ENCODE measurements at places on chromosomes 12 and 14.

GRCh38 chr14:22338917-22339715 is 249.9 kb downstream of the DAD1 start:
- DNase-seq: peak; percentile 15

DNA sequence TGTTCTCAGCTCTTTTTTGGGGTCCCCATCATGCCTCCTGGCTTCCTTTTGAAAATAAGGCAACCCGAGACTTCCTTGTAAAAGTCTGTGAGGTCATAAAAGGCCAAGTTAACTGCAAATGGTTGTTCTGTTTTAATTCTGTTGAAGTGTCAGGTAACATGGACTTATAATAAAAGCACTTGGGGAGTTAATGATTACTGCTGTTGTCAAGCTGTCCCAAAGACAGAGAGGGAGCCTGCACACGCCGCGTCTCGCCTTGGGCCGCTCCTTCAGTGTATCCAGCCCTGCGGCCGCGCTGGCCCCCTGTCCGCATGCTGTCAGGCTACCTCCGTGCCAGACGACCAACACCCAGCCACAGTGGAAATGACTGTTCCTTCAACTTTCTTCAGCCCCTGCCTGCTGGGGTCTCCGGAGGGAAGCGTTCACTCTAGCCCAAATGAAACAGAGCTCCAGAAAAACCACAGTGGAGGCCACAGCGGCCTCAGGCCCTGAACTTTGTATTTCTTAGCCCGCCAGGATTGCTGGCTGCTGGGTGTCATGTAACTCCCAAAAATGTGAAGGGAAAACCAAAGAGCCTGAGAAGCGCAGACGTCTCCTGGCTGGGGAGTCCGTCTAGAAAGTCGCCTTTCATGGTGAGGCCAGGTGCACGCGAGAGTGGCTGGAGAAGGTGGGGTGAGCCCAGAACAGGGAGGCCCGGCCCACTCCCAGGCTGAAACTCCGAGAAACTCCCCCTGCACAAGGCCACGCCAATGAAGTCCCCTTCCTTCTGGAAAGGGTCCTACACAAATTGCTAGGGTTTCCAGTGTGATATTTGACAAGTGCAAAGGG is 189.1 kb downstream of the ZFP36L1 start:
- no peak for DNase-seq

DNA sequence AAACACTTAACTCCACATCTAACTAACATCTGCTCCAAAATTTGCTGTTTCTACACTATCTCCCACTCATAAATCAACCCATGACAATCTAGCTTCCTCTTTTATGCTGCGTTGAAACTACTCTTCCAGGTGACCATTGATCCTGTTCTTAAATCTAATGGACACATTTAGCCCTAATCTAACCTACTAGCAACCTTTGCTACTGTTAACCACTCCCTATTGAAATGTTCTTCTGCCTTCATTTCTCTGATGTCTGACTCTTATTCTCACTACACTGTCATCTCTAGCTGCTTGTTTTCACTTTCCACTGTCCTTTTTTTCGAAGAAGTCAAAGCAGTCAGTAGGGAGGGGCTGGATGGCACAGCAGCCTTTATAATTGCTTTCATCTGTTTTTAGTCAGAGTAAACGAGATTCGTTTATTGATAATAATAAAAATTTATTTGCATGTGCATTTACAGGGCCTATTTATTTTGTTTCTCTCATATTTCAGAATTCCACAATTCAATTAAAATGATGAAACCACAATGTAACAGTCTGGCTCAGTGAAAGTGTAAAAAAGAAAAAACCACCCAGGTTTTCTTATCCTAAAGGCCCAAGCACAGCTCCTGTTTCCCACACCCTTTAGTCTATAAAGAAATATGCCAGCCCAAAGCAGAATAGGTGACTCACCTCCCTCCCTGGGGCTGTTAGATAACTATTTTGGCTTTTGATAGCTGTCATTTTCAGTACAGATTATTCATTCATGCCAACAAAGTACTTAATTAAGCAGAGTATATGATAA is 44.9 kb downstream of the ATP2B1 start:
- no peak for DNase-seq

DNA sequence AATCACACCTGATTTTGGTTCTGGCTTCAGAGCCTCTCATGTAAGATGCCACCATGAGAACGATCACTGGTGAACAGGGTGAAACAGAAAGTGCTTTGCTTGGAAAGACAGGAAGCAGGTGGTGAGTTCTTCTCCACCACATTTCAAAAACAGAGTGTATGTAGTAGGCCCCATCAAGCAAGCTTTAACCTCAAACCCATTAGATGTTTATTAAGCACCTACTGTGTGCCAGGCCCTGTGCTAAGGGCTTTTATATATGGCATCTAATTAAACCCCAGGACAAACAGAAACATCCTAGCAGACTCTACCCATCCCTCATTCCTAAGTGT is 47.8 kb upstream of the MED13L start:
- DNase-seq: no peak

GRCh38 chr14:28161040-28161439 is 605.5 kb upstream of the FOXG1 start:
- DNase-seq: no peak

DNA sequence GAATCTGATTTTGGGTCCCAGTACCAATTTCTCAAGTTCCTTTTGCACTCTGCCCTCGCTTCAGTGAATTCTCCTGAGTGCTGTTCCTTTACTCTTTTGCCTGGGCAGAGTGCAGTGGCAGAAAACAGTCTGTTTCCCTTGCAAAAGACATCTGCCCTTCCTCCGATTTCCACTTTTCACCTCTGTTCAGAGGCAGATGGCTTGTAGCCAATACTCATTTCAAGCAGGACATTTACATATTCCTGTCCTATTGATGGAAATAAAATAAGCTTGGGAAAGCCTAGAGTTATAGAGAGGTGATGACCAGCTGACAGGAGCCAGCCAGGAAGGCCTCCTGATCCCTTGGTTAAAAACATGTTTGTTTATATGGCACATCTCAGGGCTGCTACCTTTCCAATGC is 111.0 kb downstream of the SLC8A3 start:
- no peak for DNase-seq

DNA sequence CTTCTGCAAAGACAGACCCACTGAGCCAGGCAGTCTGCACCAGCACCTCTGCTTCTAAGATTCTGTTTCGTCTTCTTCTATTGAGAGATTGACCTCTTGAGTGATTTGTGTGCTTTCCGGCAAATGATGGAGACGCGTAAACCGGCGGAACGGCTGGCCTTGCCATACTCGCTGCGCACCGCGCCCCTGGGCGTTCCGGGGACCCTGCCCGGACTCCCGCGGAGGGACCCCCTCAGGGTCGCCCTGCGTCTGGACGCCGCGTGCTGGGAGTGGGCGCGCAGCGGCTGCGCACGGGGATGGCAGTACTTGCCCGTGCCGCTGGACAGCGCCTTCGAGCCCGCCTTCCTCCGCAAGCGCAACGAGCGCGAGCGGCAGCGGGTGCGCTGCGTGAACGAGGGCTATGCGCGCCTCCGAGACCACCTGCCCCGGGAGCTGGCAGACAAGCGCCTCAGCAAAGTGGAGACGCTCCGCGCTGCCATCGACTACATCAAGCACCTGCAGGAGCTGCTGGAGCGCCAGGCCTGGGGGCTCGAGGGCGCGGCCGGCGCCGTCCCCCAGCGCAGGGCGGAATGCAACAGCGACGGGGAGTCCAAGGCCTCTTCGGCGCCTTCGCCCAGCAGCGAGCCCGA is 703 bp downstream of the ASCL4 start:
- DNase-seq: no peak

DNA sequence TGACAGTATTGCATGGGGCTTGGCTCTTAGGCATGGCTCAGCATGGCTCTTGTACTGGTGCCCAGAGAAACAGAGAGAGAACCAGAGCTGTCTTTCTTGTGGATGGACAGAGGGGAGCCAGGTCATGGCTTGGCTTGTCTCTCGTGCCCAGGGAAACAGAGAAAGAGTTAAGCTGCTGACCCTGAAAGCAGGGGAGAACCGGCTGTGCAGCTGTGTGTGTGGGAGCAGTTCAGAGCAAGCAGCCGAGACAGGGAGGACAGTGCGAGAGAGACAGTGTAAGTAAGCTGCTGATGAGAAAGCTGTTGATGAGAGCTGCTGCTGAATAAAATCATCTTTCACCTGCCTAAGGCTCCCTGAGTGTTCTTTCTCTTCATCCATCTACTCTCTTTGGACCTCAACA is 61.3 kb upstream of the DDHD1 start:
- no peak for DNase-seq

DNA sequence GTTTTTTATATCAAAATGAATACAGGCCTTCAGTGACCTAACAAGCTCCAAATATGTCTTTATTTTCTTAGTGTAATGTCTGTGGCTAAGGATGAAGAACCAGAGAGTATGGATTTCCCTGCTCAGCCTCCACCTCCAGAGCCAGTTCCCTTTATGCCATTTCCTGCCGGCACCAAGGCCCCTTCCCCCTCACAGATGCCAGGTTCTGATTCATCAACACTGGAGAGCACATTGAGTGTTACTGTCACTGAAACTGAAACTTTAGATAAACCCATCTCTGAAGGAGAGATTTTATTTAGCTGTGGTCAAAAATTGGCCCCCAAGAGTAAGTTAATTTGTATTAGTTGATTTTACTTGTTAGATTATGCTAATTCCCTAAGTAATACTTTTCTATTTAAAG is 61.0 kb downstream of the KIAA0586 start:
- no peak for DNase-seq

GRCh38 chr12:75883241-75883640 is 148.3 kb downstream of the PHLDA1 start:
- no peak for DNase-seq

DNA sequence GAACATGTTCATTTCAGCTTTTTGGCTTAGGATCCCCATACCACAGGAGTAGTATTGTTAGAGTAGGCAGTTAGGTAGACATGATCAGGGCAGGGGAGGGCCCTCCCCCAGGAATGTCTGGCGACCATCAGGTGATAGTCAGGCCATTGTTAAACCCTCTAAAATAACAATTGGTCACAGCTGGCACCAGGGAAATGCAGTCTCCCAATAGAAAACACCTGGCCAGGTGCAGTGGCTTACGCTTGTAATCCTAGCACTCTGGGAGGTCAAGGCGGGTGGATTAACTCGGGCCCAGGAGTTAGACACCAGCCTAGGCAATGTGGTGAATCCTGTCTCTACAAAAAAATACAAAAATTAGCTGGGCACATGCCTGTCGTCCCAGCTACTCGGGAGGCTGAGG is 187.1 kb downstream of the MON2 start:
- DNase-seq: no peak

DNA sequence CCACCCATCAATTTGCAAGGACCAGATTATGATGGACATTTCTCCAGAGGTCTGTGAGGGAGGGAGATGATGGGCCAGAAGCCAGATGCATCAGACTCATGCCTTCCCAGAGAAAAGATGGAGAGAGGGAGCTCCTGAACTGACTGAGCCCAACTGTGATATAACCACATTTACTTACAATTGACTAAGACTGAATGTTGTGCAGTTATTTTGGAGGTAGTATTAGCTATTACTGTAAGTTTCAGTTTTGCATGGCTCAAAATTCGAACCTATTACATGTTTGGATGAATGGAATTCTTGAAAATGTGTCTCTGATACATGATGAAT is 211.1 kb upstream of the SFSWAP start:
- no peak for DNase-seq

- DNase-seq: no peak
These were observed 20.9 kb downstream of the SYNE3 start for GRCh38 chr14:95495538-95496025.

- DNase-seq: no peak
These were observed 983.0 kb upstream of the LRFN5 start for GRCh38 chr14:40623643-40624042.

DNA sequence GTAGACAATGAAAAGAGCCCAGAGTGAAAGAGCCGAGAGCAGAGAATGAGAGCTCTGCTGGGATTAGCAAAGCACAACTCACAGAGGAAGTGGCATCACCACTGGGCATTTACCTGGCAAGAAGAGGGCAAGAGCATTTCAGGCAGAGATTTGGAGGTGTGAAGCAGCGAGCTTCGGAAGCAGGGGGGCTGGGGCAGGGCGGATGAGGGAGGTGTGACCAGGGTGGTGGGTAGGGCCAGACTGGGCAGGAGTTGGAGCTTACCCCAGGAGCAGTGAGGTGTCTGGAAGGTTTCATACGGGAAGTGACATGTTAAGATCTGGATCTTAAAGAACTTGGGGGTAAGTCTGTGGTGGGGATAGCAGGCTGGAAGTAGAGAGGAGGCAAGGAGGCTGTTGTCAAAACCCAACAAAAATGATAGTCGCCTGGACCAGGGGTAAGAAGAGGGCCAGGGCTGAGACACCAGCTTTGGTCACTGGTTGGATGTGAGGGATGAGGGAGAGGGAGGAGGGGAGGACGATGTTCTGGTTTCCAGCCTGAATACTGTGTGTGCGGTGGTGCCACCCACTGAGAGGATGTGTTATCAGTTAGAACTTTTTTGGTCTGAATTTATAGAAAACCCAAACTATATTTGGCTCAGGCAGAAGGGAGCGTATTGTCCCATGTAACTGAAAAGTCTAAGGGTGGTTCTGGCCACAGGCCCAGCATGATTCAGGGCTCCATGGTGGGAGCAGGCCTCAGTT is 5.2 kb downstream of the SMIM41 start:
- no peak for DNase-seq

DNA sequence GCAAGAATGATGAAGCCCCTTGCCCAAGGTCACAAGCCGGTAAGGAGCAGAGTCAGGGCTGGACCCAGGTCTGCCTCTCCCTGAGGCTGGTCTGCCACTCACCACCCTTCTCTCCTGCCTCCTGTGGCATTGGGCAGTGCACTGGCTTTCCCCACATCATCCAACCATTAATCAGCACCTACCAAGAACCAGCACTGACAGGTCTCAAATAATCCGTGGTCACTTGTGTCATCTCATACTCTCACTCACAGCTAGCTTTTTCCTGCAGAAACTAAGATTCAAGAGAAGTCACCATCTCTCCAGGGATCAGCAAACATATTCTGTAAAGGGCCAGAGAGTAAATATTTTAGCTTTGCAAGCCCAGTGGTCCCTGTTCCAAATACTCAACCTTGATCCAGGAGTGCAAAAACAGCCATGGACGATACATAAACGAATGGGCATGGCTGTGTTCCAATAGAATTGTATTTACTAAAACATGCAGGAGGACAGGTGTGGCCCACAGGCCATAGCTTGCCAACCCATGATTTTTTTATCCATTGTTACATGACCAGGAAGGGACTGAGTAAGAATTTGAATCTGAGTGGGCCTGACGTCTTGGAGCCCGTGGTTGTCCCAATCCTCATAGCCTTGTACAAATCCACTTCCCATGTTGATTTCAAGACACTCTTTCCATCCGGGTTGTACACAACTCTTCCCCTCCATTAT is 374.2 kb downstream of the BCL11B start:
- no peak for DNase-seq

DNA sequence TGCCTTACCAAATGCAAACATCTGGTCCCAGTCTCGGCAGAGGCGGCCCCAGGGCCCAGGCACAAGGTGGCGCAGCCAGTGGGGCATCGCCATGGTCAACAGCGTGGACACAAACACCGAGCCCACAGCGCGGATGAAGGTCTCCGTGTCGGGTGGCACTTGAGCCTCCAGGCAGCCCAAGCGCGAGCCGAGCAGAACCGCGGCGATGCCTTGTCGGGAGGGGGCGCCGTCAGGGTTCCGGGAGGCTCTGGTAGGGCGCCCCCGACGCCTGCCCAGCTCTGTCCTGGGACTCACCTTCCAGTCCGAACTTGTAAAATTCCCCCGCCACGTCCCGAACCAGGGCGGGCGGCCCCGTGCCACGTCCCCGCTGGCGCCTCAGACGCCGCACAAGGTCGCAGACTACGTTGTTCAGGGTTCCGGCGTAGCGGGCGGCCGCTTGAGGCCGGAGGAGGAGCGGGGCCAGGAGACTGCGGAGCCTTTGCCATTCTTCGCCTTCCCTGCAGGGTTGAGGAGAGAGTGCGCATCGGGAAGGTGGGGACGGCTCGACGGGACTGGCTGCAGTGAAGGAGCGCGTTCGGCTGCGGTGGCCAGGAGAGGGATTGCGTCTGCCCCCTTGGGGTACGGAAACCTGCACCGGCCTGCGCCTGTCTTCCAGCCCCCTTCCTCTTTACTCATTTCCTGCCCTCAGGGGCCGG is 1.7 kb downstream of the CYP27B1 start:
- DNase-seq: no peak
